ENCODE measurements at places on chromosomes 12 and 14.
A peak's percentile ranks its signal among the peaks of the same experiment; 100 is the strongest.

DNA sequence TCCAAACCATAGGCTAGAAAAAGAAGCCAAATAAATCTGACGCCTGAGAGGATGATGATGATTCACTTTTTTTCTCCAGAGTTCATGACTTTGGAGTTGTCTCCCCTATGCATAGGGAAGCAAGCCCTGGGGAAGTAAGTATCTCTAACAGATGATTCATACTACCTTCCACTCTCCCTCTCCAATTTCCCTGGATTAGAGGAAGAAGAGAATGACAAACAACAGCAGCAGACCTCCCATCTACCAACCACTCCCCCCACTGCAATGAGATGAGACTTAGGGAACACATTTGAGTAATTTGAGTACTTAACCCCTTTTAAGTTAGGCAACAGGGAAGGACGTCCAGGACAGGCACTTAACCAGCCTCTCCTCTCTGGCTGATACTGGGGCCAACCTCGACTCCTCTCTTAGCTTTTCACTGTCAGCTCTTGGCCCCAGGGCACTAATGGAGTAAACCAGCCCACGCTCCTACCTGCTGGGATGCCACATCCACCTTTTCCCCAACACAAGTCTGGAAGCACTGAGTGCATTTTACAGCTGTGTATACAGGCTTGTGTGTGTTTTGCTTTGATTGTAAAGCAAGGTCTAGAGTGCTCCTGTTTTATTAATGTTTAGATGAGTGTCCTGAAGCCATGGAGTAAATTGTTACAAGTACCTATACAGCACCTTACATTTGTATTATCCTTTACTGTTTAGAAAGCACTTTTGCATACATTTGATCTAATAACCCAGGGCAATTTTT lies 180.7 kb downstream of the PHLDA1 start:
- no peak for DNase-seq

DNA sequence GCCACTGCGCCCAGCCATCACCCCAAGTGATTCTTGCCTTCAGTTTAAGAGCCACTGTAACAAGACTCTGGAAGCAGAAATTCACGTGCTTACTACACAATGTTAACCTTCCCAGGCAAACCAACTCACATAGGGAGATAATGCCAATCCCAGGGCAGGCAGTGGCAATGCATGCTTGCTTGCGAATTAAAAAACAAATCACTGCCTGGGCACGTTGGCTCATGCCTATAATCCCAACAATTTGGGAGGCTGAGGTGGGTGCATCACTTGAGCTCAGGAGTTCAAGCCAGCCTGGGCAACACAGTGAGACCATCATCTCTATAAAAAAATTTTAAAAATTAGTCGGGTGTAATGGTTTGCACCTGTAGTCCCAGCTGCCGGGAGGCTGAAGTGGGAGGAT lies 37.8 kb upstream of the P2RX4 start:
- no peak for DNase-seq

DNA sequence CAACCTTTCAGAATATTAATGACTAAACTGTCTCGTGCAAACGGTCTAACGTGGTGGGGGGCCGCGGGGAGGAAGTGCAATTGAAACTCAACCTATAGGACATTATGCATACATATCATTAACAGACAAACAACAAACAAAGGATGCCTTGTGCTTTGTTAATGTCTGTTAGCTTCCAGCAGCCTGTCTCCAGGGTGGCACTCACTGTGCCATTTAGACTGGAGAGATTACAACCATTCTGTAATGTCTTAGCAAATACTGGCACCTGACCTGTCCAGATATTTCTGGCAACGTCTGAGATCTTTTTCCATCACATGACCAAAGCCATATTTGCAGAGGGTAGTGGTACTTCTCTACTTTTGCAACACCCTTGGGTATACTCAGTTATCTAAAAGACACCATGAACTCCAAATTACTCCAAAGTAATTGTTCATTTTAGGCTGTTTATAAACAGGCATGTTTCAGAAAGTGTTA lies 11.6 kb downstream of the BHLHE41 start:
- peak; percentile 23 for DNase-seq

- DNase-seq, result no peak
These were observed 217.0 kb downstream of the SLC25A21 start for GRCh38 chr14:36955376-36955775.

DNA sequence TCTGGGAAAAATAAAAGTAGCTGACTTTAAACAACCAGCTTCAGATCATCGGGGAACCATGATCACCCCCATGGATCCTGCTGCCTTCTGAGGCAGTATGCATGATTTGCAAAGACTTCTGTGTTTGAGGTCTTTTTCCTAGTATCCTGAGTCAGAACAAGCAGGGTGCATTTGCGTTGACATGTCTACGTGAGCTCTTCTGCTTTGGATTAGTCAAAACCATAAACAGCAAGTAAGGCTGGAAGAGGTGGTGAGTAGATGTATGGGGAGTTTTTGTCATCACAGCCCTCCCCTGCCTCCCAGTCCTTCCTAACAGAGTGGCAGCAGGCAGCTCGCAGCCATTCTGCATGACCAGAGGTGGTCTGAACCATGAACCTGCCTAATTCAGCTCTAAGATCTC lies 24.1 kb downstream of the PLEKHG7 start:
- no peak for DNase-seq

- no peak for DNase-seq
These were observed 56.3 kb upstream of the SLC6A13 start for GRCh38 chr12:318759-319515.

DNA sequence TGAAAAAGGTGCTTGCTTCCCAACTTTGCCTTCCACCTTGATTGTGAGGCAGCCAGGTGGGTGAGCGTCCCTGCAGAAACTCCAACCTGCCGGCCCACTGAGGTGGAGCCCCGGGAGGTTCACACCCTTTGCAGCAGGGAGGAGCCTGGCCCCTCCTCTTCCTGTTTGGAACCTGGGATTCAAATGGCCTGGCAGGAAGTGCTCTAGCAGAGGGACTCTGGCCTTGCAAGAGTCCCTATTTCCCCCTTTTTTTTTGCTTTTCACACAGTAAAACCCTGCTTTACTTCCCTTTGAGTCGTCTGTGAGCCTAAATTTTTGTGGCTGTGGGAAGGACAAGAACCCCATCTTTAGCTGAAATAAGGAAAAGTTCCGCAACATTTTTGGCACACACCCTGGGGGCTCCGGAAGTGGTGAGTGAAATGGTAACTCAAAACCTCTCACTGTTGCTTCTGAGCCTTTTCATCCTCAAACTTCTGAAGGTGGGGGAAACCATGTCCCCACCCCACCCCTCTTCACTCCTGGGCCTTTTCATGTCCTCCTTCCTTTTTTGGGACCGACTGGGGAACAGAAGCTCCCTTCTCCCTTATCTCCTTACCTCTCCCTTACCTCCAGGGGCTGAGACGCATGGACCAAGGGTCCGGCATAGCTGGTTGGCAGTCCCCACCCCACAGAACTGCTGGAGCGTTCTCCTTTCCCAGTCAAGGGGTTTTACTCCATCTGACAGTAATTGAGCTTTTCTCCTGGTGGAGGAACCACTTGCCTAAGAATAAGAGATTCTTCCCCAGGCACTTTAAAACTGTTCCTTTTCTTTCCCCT lies 102.0 kb downstream of the KCNMB4 start:
- DNase-seq, result no peak

- no peak for DNase-seq
These were observed 79.1 kb downstream of the CMKLR1 start for GRCh38 chr12:108260039-108260438.

GRCh38 chr12:8154526-8154925 lies 2.3 kb upstream of the ZNF705A start:
- DNase-seq, result no peak

GRCh38 chr12:119292893-119293630 lies 41.5 kb upstream of the CCDC60 start:
- DNase-seq, result no peak

DNA sequence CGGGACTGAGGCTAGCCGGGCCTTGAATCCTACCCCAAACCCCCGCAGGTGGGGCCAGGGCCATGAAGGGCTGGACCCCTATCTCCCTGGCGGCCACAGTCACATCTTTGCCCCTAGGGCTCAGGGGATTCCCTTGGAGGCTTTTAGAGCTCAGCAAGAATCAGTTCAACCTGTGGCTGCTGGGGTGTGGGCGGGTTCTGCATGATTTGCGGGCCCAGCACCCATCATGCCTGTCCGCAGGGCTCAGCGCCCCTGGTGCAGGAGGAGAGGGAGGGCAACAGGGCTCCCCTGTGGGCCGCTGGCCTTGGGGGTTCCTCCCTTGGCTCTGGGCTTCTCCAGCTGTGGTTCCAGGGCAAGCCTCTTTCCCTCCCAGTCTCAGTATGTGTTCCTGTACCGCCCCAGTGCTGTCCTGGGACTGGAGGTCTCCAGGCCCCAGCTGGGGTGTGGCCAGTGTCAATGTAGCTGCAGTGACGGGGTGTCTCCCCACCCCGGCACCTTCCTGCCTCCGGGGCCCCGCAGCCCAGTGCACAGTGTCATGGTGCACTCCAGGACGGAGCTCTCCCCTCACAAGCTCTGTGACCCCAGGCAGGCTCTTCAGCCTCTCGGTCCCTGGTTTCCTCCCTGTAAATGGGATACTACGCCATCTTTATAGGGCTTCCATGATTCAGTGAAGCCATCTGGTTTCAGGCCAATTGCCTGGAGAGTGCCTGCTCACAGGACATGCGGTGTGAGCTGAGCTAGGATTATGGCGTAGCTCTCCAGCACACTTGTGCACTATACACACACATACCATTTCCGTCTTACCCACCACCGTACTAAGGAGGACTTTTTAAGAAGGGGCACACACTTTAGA lies 9.9 kb upstream of the LBHD2 start:
- no peak for DNase-seq

GRCh38 chr14:67186172-67186768 lies 3.0 kb upstream of the GARIN2 start:
- no peak for DNase-seq

DNA sequence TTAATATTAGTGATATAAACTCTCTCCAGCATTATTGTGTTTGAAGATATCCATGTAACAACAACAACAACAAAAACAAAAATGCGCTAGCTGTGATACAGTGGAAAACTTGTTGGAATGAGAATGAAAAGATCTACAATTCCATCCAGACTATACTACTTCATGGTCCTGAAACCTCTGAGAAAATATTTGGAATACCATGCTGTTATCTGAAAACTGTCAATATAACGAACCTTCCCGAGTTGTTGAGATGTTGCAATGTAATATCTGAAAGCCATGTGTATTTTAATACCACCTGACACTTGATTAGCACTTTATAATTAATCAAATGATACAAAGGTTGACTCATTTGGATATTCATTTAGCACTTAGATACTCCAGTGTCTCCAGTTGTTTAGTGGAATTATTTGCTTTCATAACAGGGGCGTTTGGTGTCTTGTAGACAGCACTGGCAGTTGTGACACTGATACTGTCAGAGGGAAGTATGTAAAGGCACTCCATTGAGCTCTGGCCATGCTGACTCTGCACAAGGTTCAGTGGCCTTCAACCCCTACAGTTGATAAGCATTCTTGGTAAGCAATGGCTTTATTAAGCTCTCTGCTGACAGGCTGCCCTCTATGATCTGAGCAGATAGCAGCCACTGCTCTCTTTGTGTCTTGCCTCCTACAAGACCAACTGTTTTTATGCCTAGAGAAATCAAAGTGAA lies 447.1 kb upstream of the SEL1L start:
- no peak for DNase-seq

DNA sequence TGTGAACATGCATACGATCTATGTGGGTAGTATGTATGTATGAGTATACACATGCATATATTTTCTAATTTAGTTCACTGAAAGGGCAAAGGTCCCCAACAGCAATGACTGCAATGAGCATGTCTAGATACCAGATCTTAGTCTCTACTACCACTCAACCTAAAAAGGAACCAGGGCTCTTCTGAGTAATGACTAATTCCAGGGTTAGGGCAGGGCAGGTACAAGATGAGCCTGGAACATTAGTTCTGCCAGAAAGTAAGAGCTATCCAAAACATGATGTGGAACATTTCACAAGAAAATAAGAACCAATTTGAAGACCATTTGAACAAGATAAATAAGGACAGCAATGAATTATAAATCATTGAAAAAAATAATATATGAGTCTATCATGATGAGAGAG lies 91.3 kb upstream of the PDZRN4 start:
- no peak for DNase-seq

DNA sequence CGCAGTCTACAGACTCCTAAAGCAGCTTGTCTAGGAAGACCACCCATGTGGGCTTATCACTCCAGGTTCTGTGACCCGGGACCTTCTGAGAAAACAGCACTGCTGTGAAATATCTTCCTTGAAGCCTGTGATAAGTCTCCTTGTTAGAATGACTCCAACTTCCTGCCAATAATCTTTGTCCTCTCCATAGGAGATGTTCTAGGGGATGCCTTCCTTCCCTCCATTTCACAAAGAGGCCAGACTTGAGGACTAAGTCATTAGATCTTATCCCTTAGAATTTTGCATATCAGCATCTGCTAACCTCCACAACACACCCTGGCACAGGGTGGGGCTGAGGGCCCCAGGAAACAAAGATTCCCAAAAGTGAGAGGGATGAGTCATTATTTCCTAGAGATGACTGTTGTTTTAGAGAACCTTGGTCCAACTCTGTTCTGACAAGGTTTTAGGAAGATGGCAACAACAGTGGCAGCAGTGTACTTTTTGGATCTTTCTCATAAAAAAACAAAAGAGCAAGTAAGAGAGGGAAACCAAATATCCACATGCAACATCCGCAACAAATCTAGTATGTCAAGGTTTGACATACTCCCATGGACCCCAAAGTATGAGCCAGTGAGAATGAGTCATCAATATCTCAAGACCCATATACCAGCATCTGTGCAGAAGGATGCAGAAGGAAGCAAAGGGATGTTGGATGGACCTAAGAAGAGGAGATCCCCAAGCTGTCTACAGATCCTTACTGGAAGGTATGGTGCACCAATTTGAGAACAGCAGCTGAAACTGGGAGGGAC lies 6.0 kb downstream of the LTB4R start:
- no peak for DNase-seq

- DNase-seq, result no peak
These were observed 15.9 kb downstream of the COL2A1 start for GRCh38 chr12:47988073-47989022.

DNA sequence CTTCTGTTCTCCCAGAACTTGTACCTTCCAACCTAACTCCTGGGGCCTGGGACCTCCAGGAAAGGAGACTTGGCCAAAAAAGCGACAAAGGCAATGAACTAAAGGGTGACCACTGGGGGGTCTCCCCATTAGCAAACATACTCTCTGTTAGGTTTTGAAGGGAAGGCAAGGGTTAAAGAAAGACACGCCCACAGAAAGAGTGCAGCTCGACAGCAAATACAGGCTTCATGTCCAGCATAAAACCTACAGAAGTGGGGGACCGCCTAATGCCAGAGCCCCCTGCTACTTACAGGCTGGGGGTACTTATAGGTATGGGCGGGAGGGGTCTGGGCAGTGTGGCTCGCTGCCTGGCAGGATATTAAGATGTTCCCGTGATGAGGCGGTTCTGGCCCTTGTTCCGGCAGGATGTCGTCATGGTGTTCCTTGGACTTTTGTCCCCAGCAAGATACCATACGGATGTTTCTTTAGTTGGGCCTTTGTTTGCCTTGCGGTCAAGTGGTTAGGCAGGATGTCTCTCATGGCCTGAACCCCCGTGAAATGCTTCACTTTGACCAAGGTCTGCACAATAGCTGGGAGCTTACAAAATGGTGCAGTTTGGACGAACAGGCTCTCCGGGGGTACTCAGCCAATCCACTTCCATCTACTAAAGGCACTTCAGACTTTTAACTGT lies 53.4 kb downstream of the PRMT8 start:
- no peak for DNase-seq

GRCh38 chr12:113005762-113006161 lies 27.4 kb downstream of the OAS2 start:
- DNase-seq, result no peak

Data from thyroid gland (tissue), 4 donors.